Motor neuron (in vitro differentiated cells): ENCODE measurements at places on chromosomes 11 and 22.
A peak's percentile ranks its signal among the peaks of the same experiment; 100 is the strongest.

DNA sequence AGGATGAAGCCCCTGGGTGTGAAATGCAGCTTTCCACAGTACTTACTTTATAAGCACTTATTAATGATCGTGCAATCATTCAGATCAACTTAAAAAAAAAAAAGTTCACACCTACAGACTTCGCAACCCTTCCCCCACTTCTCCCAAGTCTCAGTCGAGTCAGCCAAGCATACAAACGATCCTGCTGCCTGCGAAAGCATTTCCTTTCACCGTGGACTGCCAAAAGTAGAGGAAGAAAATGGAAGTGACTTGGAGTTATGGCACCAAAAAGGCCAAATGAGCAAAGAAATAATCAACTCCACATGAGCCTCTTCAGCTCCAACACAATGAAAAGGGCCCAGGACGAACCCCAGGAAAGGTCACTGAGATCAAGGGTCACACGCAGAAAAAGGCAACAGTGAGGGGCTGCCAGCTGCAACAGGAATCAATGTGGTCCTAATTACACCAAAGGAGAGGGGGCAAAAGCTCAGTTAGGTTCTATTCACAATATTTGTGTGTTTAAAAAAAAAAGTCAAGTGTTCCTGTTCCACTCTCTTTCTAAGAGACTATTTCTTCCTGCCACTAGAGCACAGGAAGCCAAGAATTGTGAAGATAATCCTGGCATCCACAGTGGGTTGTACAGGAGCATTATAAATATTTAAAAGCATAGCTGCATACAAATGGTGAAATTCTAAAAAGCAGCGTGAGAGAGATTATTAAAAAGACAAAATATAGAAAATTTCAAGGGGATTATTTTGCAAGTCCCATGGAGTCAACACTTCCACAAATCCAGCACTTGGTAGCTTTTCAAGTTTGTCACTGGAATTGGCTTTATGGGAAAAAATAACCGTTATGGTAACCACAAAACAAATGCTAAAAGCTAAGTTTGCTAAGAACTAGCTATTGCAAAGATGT is 28.4 kb downstream of the CDON start:
- ATAC-seq, result no peak

- ATAC-seq, result no peak
Observed at GRCh38 chr11:75219869-75220268, 20.7 kb upstream of the TPBGL start.

DNA sequence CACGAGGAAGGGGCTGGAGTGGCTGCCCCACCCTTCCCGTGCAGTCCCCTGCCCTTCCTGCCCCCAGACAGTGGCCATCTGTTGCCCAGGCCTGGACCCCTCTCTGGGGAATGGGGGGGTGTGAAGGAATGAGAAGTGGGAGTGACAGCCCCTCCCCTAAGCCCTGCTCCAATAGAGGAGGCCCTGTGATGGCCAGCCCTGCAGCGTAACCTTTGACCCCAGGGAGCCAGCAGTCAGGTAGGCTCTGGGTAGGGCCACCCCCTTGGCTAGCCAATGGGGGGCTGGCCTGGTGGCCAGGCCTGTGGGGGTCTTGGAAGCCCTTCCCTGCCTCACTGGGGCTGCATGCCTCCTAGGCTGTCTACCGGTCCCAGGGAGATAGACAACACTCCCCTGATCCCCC is 6.6 kb downstream of the FLRT1 start:
- no peak for ATAC-seq

- ATAC-seq, result no peak
Observed at GRCh38 chr11:35579557-35580396, 38.5 kb upstream of the FJX1 start.

GRCh38 chr11:125902277-125902926 is 604 bp downstream of the PUS3 start:
- no peak for ATAC-seq

GRCh38 chr11:94876645-94877442 is 96.5 kb downstream of the CWC15 start:
- ATAC-seq, result peak; percentile 99

GRCh38 chr11:103880968-103881367 is 155.5 kb upstream of the DDI1 start:
- ATAC-seq, result no peak
